ENCODE measurements at places on chromosomes 5 and 9. TPM values are rescaled to one million over a fixed set of nuclear protein-coding genes. Genes with fewer than 3 reads are reported as not detected.

- peak; percentile 56 for DNase-seq
These were observed 59.5 kb downstream of the EBF1 start for GRCh38 chr5:159040181-159040580.

GRCh38 chr5:172451771-172452197, 2.5 kb downstream of the SH3PXD2B start:
- DNase-seq: no peak

DNA sequence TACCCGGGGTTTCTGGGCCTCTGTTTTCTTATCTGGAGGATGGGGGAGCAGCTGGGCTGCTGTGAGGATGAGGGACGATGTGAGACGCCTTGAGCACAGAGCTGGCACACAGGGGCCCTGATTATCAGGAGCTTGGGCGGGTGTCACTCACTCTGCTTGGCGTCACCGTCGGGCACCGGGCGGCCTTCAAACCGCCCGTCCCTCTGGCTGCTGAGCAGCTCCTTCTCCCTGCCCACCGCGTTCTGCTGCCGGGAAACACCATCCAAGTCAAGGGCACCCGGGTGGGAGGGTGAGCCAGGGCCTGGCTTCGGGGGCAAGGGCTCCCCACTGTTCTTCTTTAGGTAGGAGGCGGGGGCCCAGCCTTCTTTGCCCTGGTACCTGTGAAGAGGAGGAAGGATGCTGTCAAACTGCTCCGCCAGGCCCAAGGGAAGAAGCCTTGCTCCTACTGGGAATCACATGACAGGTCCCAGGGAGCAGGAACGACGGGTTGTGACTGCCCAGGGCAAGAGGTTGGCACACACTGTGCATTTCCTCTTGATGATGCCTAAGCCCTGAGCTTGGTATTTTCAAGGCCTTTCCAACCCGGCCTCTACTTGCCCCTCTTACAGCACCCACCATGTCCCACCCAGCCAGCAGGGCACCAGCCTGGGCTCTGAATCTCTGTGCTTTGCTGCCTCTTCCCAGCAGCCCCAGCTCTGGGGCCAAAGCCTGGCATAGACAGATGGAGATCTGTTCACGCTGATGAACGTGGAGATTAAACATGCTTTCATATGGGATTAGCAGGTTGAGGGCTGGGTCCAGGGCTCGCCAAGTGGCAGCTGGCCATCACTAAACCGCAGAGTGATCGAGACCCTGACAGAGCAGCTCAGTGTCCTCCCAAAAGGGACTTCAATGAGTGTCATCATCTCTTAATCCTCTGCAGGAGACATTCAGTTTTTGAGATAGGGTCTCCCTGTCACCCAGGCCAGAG, 66.9 kb upstream of the UBTD2 start:
- no peak for DNase-seq

DNA sequence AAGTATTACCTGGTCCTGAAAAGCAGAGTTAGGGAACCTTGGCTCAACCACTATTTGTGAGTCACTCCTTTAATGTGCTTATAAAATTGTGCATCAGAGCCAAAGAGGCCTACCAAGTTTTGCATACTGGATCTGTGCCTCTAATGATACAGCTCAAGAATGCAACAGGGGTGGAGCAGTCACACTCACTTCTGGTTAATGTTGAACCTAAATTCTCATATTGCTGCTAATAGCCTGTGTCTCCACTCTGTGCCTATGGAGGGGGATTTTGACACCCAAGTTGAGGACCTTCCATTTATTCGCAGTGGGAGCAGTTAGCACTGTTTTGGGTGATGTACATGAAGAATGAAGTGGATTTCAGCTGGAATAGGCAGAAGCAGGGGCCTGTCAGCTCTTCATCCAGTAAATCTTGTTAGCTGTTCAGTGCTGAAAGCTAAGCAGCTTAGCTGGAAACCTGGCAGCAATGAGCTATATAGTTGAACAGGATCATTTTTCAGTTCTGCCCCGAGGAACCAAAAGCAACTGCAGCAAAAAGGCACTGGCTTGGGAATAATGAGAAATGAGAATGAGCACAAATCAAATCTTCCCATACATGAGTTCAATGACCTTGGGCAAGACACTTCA, 9.7 kb downstream of the SH3TC2 start:
- DNase-seq: no peak

DNA sequence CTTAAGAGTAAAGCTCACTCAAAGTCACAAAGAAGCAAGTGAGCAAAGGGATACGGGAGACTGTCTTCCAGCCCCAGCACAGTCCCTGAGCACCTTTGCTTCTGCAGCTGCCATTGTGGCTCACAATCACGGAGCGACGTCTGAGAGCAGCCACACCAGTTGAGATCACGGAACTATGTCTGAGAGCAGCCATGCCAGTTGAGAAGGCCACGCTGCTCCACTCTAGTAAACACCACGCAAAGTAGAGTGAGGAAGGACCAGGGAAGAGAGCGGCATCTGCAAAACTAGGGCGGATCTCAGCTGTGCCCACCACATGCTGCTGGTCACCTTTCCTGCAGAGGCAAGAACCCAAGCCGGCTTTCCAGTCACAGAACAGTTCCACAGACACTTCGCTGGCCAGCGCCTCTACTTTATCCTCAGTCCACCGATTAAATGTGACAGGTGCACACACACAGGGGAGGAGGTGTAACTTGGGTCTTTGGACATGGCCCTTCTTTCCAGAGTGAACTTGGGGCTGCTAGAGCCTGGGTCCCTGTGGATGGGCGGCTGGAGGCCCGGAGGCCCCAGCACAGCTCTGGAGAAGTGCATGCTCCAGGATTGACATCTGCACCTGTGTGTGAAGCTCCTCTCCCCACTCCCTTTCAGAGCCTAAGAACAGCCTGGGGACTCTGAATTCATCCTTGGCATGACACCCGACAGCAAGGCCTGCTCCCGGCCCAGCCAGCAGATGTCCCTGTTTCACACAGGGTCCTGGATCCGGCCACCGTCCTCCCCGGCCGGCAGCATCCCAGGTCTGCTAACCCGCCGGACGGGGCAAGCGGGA, 324.9 kb upstream of the IRX4 start:
- no peak for DNase-seq

DNA sequence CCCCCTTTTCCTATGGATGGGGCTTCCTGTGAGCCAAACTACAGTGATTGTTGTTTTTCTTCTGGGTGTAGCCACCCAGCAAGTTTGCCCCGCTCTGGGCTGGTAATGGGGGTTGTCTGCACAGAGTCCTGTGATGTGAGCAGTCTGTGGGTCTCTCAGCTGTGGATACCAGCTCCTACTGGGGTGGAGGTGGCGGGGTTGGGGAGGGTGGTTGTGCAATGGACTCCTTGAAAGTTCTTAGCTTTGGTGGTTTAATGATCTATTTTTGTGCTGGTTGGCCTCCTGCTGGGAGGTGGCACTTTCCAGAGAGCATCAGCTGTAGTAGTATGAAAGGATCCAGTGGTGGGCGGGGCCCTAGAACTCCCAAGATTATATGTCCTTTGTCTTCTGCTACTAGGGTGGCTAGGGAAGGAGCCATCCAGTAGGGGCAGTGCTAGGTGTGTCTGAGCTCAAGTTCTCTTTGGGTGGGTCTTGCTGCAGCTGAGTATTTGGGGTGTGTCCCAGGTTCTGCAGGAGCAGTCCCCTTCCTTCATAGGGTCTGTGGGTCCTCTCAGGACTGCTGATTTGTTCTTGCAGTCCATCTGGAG, 275.6 kb upstream of the PAPPA start:
- no peak for DNase-seq

- no peak for DNase-seq
These were observed 43.2 kb downstream of the MAT2B start for GRCh38 chr5:163548649-163549048.

DNA sequence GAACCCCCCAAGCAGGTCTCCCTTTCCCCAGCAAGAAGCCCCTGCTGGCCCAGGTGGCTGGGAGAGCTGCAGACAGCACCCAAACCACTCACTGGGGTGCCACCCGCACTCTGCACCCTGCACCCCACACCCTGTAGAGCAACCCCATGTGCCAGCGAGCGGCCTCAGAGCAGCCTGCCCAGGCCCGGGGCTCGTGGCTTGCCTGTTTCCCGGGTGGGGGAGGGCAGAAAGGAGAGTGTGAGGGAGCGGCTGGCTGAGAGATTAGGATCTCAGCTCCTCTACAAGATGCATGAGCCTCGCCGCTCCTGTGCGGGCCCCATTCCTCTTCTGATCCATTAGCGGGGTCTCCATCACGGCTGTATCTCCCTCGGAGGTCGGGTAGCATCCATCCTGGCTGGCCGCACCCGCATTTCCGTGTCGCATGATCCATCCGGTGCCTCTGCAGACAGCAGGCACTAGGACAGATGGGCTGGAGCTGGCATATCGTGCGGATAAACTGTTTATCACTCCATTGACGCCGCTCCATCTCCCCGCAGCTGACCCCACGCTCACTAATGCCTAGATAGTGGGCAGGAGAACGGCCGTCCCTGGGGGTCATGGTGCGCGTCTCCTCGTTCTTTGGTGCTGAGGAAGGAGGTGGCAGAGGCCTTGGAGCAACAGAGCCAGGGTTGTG, 54.4 kb downstream of the MRPL36 start:
- DNase-seq: no peak

- no peak for DNase-seq
These were observed 153.0 kb downstream of the DENND1A start for GRCh38 chr9:123776708-123777537.

DNA sequence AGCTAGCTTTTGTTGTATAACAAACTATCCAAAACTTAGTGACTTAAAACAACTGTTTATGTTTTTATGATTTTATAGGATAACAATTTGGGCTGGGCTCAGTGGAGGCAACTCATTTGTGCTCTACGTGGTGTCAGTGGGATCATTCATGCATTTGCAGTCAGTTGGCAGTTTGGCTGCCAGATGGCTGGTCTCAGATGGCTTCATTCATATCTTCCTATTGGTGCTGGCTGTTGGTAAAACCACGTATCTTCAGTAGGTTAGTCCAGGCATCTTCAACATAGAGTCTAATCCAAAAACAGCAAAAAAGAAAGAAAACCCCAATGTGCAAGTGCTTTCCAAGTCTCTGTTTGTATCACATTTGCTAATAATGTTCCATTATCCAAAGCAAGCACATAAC, 51.7 kb upstream of the RIC1 start:
- DNase-seq: no peak

The CDKN2A gene
- polyA plus RNA-seq: 34.6 TPM

The IL4 gene
- polyA plus RNA-seq: not detected

The ANAPC2 gene
- 16.6 TPM for polyA plus RNA-seq

The CRHBP gene
- not detected for polyA plus RNA-seq

The NTNG2 gene
- polyA plus RNA-seq: not detected

The HTR1A gene
- polyA plus RNA-seq: not detected

The PITX1 gene
- polyA plus RNA-seq: 0.16 TPM

The PLAC8L1 gene
- not detected for polyA plus RNA-seq

The DMRT3 gene
- not detected for polyA plus RNA-seq

The POU5F2 gene
- 0.32 TPM for polyA plus RNA-seq
